ENCODE measurements at places on chromosomes 4 and X.

DNA sequence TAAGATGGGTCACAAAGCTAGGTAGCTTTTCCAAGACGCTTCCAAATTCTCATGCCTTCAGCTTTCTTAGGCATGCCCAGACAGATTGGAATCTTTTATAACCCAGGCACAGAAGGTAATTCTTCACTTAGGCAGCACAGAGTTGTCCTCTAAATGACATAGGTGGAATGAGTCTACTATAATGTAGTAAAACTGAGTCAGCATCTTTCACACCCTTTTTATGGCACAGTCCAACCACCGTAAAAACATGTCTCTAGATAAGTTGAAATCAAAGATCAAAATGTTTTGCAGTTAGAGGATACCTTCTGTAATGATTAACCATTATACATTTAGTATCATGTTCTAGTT, 128.4 kb upstream of the FAT1 start:
- no peak for DNase-seq

DNA sequence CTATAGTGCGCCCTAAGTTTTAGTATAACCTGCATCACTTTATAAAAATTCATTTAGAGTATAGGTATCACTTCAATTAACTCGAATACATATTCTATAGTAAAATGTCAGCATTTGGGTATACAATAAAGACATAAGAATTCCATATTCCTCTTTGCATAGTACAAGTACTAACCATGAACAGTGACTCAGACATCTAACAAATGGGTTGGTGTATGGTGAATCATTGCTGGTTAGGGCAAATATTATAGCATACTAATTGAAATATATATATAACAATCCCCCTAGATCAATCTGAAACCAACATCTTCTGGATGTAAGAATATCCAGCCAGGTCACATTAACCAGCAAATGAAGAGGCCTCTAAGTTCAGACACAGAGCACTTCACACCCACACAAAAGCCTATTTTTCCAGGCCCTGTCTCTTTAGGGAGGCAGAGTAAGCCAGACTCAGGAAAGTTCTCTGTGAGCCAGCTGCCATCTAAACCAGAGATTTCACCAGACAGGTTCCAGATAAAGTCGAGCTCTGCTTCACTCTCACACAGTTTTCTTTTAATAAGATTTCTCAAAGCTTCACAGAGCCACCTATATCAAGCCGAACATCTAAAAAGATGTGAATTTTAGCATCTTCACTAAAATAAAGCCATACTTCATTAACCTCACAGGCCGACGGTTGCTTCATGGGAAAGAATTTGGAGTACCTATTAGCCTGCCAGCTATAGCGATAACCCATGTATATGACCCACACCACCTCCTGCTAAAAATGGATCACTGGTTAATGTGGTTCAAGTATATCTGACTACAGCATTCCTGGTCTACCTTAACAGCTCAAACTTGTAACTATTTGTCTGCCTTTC, 200.0 kb upstream of the FTHL17 start:
- no peak for DNase-seq

DNA sequence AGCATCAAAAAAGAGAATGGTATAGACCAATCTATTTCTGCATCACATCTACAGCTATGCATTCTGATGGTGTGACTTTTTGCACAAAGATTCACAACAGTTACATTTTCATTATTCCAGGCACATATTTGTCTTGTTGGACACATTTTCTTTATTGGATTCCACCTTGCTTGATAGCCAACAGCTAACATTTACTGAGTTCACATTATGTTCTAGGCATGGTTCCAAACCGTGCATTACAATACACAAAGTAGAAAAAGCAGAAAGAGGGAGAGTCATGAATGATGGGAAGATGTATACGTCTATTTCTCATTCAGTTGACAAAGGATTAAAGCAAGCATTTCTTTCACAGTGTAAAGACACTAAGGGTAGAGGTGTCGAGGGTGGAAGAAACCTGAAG, 22.9 kb upstream of the CLGN start:
- no peak for DNase-seq

GRCh38 chr4:188132232-188132631, 7.0 kb upstream of the TRIML1 start:
- no peak for DNase-seq

GRCh38 chr4:17366496-17366895, 145.4 kb downstream of the QDPR start:
- no peak for DNase-seq

All from activated T-helper 9 cell treated with anti-CD3 and anti-CD28 coated beads, Interleukin-2, amount 50 U/mL, for 16 hours (primary cell).